ENCODE measurements at places on chromosomes 16 and 17.

DNA sequence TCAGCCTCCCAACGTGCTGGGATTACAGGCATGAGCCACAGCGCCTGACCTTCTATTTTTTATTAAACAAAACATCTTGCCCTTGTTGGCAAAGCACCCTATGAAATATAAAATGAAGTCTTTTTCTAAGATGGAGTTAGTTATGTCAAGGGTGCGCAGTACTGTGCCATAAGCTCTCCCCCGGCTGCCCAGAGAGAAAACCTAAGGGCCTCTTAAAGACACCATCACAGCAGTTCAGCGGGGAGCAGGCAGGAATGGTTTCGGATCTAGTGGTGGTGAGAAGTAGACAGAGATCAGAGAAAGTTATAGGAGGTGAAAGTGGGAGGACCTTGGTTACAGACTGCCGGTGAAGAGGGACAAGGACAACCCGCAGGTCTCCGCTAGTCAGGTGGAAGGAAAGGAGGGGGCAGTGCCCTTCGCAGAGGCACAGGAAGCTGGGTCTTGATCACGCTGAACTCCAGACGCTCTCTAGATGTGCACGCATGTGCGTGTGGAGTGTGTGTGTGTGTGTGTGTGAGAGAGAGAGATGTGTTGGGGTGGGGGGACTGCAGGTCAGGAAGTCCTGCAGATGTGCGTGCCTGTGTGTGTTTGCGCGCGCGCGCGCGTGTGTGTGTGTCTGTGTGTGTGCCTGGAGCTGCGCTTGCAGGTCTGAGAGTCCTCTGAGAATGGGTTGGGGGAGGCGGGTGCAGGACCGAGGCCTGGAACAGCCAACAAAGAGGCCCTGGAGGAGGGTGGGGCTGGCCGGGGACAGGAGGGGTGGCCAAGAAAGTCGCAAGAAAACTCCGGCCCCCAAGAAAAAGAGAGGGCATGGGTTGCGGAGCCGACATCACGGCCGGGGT lies 748 bp upstream of the CMTM3 start:
- DNase-seq: peak; percentile 83

DNA sequence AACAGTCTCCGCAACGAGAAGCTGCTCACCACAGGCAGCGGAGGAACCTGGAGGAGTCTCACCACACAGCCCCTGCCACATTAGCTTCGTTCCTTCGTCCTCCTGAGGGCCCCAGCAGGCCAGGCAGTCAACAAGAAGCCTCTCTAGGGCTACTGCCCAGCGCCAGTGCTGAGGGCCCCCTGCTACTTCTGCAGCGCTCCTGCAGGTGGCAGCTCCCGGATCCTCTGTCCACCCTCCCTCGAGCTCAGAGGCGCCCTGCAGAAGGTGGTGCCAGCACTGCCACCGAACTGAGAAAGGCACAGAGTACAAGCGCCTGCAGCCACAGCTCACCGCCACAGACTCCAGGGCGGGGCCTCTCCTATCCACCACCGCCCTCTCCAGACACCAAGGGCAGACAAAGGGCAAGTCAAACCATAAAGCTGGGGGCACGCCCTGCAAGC lies 27.3 kb downstream of the KDM8 start:
- DNase-seq: peak; percentile 70

DNA sequence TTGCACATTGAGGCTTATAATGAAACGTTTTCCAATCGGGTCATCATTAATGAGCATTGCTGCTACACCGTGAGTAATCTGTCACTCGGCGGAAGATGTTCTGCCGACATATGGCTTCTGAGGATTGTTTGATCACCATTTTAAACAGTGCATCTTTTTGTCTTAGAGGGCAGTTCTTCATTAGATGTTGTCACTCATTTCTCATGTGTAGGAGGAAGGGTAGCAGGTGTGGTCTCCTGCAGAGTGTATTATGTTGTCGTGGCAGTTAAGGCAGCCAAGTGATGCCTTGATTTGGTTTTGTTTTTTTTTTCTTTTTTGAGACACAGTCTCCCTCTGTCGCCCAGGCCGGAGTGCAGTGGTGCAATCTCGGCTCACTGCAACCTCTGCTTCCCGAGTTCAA lies 50.5 kb downstream of the SEC14L1 start:
- no peak for DNase-seq

DNA sequence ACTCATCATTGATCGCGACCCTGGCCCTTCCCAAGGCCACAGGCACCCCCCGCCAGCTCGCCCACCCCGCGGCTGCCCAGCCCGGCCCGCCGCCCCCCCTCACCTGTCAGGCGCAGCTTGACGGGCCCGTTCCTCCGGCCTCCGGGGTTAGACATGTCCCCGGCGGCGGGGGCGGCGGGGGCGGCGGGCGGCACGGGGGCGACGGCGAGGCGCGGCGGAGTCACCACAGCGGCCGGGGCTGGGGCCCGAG lies 456 bp downstream of the SMURF2 start:
- DNase-seq: no peak

GRCh38 chr17:48671697-48672171 lies 45.6 kb upstream of the HOXB9 start:
- DNase-seq: peak; percentile 67
